ENCODE measurements at places on chromosomes 11 and 22. TPM values are rescaled to one million over a fixed set of nuclear protein-coding genes. Genes with fewer than 3 reads are reported as not detected.

ZNF280B gene
- 2.7 TPM for total RNA-seq

DNA sequence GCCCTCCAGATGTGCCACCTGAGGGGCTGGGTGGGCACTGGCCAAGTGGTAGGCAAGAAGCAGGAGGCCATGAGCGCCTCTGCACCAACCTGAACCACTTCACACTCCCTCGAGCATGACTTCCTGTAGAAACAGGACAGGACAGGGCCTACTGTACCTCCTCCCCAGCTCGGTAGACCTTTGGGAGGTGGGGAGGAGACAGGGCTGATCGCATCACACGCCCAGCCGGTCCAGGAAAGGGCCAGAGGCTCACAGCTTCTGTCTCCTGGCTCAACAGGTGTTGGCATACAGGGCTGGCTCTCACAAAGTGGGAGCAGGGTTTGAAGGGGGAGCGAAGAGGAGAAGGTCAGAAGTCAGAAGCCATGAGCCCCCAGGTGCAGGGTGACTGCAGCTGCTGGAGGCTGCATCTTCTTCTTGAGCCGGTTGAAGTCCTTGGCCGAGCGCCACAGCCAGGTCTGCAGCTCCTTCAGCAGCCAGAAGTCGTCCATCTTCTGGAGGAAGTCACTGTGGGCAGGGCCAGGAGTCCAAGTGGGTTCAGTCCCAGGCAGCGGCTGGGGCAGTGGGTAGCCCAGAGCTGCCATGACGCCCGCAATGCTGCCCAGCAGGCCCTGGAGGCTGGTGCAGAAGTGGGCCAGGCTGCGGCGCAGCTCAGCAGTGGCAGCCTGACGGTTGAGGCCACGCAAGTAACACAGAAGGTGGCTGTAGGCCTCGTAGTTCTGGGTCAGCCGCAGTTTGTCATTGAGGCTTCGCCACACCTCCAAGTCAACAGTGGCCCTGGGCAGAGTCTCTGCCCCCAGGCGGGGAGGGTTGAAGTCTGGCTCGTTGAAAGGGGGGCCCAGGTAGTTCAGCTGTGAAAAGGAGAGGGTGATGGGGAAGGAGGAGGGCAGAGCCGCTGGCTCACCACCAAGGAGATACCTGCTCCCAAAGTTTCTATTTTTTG, 8.3 kb downstream of the CLCF1 start:
- H3K4me1 ChIP-seq = peaks cover 14% of the 10 kb centered on the region
- H3K27ac ChIP-seq = peak overlapping the region; percentile 37
- DNase-seq = no peak
- no peaks in the 10 kb centered on the region for H3K36me3 ChIP-seq
- no peak overlapping the region for H3K4me3 ChIP-seq

GRCh38 chr22:46776876-46777608, 14.6 kb downstream of the TBC1D22A start:
- DNase-seq = no peak
- H3K4me3 ChIP-seq = no peak overlapping the region
- no peaks in the 10 kb centered on the region for H3K36me3 ChIP-seq
- no peak overlapping the region for H3K27ac ChIP-seq

GRCh38 chr11:34830035-34830434, 86.1 kb downstream of the APIP start:
- H3K27ac ChIP-seq = no peak overlapping the region
- no peaks in the 10 kb centered on the region for H3K4me1 ChIP-seq
- H3K36me3 ChIP-seq = no peaks in the 10 kb centered on the region

ADAMTS15 gene
- 1.4 TPM for total RNA-seq

GRCh38 chr11:117759305-117759704, 37.7 kb downstream of the DSCAML1 start:
- H3K27ac ChIP-seq = no peak overlapping the region
- no peaks in the 10 kb centered on the region for H3K27me3 ChIP-seq
- no peaks in the 10 kb centered on the region for H3K36me3 ChIP-seq
- H3K4me3 ChIP-seq = no peak overlapping the region

DNA sequence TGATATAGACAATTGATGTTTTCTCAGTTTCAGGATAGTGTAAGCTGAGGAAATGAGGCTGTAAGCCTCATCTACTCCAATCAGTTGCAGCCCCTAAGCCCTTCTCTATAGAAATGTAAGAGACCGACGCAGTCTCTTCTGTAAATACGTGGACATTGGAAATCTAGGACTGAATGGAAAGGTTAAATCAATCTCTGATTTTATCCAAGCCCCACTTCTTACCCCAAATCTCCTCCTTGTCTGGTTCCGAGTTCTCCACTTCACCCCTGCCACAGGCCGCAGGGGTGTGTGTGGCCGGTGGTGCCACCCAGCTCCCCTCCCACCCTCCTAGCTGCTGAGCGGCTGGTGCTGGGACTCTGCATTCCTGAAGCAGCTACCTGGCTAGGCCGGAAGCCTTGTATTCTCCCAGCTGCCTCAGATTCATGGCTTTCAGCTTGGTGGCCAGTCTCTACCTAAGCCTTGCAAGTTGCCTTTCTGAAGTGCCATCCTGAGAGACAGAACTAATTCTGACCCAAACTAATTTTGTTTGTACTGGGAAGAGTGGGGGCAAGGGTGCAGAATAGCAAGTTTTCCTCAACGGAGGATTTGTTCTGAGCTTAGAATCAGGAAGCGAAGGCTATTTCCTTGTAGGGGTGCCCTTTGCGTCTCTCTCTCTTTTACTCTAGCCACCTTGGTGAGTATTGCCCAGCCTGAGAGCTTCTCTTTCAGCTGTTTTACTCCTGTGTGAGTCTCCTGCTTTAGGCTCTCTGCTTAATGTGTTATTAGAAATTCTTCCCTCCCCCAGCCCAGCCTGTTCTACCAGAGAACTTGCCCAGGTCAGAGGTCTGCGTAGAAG, 749 bp downstream of the VWA5A start:
- H3K27me3 ChIP-seq = no peaks in the 10 kb centered on the region
- H3K36me3 ChIP-seq = no peaks in the 10 kb centered on the region
- H3K27ac ChIP-seq = no peak overlapping the region
- H3K4me1 ChIP-seq = peaks cover 2% of the 10 kb centered on the region
- peak; percentile 36 for DNase-seq

- H3K4me1 ChIP-seq = peaks cover 4% of the 10 kb centered on the region
- no peak overlapping the region for H3K4me3 ChIP-seq
- no peak for DNase-seq
- no peak overlapping the region for H3K27ac ChIP-seq
- H3K36me3 ChIP-seq = no peaks in the 10 kb centered on the region
Measured at GRCh38 chr22:42637555-42637954, 2.8 kb downstream of the ATP5MGL start.

CCDC89 gene
- total RNA-seq = 5.1 TPM

- H3K4me3 ChIP-seq = no peak overlapping the region
- H3K27ac ChIP-seq = peak overlapping the region; percentile 44
- DNase-seq = no peak
- H3K27me3 ChIP-seq = no peaks in the 10 kb centered on the region
Measured at GRCh38 chr11:860234-861104, 17.8 kb downstream of the TSPAN4 start.

GAS2 gene
- 10.0 TPM for total RNA-seq

MRGPRD gene
- not detected for total RNA-seq

PHOX2A gene
- total RNA-seq = not detected
